ENCODE measurements at places on chromosomes 3 and 15.
A peak's percentile ranks its signal among the peaks of the same experiment; 100 is the strongest.

DNA sequence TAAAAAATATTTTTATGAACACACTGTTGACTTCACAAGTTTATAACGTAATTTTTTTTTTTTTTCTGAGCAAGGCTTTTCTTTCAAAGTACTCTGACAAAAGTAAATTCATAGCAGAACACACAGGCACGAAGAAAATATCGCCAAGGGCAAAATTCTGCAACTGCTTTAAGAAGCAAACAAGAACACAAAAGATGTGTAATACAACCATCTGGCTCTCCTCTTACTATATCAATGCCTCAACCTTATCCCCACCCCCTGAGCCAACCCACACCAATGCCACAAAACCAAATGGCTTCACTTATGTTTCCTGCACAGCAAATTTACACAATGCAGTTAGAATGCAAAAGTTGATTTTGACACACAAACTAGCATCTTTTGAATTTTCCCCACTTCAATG, 274.2 kb downstream of the FOXP1 start:
- no peak for DNase-seq

DNA sequence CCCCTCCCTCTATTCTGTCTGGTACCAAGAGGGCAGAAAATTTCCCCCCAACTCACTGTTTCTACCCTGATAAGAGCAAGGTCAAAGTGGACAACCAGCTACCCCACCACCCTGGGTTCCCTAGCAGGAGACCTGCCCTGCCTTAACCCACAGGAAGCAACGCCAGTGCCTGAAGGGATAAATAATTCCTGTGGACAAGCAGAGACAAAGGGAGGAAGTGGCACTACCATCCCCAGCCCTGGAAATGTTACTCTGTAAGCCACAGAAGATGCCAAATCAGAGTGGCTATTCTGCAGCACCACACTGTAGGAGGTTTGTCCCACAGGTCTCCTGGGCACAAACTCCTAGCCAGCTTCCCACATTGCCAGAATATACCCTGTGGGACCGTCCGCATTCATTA, 80.1 kb downstream of the DNAH12 start:
- DNase-seq = no peak

DNA sequence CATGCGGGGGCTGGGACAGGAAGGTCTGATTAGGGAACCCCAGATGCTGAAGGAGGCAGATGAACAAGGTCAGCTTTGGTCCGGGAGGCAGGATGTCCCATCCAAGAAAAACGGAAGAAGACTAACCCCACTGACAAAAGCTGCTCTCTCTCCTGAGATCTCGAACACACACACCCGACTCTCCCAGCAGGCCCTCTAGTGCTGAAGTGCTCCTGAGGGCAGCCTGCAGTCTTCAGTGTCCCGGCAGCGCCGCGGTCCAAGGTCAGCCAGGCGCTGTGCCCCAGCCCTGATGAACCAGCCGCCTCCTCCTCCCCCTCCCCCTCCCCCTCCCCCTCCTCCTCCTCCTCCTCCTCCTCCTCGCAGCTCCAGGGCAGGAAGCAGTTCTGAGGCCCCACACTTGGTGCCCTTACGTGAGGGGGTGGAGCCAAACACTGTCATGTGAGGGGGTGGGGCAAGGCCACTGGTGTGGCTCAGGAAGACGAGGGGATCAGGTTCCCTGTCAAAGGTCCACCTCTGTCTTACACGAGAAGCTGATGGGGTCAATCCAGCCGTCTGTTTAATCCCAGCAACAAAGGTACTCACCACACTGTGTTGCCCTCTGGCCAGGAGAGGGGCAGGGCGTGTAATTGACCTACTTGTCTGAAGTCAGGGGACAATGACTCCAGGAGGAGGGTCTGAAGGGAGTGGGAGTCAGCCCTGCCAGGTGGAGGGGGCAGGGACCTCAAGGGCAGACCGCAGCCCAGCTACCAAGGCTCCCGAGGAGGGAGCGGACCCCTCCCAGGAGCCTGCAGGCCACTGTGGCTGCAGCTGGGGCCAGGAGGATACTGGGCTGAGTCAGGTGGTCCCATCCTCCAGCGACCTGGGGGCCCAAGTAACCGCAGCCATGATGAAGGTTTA, 34.3 kb downstream of the PRR23E start:
- no peak for DNase-seq

GRCh38 chr3:141542202-141542969, 55.6 kb downstream of the RASA2 start:
- DNase-seq = no peak

GRCh38 chr15:52329150-52329549, 33.5 kb upstream of the MYO5C start:
- DNase-seq = no peak

DNA sequence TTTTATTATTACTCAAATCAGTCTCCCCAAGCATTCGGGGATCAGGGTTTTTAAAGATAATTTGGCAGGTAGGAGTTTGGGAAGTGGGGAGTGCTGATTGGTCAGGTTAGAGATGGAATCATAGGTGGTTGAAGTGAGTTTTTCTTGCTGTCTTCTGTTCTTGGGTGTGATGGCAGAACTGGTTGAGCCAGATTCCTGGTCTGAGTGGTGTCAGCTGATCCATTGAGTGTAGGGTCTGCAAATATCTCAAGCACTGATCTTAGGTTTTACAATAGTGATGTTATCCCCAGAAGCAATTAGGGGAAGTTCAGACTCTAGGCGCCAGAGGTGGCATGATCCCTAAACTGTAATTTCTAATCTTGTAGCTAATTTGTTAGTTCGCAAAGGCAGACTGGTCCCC, 20.6 kb upstream of the TRANK1 start:
- no peak for DNase-seq

DNA sequence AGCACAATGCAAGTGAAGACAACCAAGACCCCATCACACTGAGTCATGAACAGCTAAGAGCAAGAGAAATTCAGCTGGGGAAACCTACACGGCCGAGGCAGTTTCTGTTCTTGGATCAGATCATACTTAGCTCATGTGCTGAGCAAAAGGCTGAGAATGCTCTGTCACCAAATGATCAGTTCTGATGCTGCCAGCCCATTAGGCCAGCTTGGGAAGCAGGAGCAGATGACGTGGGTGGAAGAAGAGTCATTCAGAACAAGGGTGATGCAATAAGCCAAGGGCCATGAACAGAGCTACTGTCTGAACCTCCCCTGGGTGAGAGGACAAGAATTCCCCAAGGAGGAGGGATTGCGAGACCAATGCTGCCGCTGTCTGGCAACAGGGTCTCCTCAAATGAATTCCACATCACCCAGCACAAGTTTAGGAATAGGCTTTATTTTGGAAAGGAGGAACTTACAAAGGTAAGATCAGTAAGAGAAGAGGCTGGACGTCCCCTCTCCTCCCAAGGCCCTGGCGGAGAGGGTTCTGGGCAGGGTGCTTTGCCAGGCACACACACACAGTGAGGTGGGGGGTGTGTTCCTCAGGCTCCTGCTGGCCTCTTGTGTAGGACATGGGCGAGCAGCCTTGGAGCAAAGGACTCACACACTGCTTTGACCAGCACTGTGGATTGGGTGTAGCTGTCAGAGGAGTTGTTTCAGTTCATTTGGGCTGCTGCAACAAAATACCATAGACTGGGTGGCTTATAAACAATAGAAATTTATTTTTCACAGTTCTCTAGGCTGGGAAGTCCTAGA, 65.6 kb upstream of the CTXND1 start:
- peak; percentile 94 for DNase-seq

DNA sequence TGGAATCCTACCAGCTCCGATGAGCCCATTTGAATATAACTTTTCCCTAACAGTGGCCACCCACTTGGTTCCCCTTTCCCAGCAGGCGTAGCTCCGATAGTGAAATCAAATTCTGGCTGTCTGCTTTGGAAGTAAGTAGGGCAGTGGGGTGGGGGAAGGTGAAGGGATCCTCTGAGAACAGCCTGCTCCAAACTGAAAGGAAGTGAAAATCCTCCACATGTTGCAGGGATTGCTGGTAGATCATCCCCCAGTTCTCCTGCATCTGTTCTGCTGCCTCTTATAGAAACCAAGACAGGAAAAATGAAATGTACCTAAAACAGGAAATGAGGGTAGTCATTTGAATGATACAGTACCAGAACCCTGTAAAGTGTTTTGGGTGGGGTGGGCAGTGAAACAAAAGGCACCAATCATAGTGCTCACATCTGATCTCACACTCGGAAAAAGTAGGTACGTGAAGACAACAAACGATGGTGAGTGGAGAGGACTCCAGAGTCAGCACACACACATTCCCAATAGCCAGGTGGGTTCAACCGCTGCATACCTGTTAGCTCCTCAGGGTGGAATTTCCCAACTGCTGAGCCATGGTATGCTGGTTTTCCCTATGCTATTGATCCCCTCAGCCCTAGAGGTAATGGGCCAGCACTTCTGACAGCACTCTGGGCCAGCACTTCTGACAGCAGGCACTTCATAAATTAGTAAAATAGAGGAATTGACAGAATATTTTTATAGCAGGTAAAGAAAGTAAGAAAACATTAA, 304.9 kb upstream of the ADAMTS9 start:
- DNase-seq = no peak

Measured in AG08395 (cell line).